Caco-2 (cell line): ENCODE measurements at places on chromosomes 5 and 9.
A peak's percentile ranks its signal among the peaks of the same experiment; 100 is the strongest.

GRCh38 chr5:62900976-62901375, 322.4 kb downstream of the LRRC70 start:
- DNase-seq: no peak

DNA sequence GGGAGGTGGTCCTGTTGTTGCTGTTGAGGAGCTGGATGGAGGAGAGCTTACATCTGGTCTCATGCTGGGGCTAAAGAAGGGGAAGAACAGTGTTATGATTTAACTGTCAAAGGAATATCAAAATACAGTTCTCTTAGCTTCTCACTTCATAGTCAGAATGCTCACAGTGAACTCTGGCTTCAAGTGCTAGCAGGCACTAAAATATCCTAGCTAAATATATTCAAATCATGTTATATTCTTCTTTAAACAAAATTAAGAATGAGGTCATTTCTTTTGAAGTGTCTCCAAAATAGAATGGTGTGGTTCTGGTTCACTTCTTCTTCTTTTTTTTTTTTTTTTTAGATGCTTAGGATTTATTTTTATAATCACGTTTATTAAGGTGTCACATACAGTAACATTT, 89.4 kb downstream of the NR3C1 start:
- no peak for DNase-seq

GRCh38 chr5:68519143-68519542, 303.6 kb downstream of the PIK3R1 start:
- DNase-seq: no peak

- no peak for DNase-seq
Measured at GRCh38 chr5:5967373-5967772, 411.0 kb downstream of the MED10 start.

DNA sequence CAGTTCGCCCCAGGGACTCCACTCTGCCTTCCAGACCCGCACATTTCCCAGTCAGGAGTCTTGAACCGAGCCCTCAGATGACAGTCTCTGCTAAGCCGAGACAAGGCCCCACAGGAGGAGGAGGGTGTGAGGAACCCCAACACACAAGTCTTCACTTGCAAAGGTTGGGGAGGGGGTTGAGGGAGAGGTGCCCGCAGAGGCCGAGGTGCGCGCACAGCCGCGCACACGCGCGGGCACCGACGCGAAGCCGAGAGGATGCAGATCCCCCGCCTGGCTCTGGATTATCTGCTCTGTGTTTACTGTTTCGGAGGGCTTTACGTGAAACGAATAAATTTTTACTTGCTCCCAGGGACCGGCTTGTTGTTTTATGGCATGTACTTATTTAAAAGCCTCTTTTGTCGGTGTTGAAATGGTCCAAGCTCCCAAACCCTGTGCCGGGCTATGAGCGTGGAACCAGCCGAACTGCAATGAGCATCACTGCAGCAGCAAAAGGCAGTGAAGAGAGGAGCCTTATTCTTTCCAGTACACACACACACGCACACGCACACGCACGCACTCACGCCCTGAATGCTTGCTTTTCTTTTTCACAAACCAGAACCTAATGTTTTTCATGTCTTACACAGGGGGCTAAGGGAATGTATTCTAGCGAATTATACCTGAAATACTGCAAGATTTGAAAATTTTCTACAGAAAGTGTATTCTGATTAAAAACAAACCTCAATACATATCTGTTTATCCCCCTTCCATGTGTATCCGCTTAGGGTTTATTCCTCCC, 297.7 kb downstream of the PARP8 start:
- DNase-seq: no peak

DNA sequence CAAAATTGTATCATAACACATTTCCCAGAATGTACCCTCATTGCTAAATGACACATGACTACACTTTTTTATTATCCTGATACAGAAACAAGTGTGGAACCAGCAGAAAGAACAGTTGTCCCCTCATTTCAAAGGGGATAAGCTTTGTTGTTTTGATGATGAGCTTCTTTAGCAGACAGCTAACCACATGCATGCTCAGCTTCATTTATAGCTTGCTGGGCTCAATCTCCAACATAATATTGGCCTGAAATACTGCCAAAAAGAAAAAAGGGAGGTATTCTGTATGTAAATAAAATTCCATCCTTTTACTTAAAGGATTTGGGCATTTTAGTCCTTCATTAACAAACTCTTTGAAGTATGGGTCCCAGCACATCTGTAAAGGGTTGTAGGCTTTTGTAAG, 120.4 kb downstream of the SPATA31D1 start:
- DNase-seq: no peak

GRCh38 chr5:137016783-137017324, 482.3 kb downstream of the SPOCK1 start:
- DNase-seq: no peak

DNA sequence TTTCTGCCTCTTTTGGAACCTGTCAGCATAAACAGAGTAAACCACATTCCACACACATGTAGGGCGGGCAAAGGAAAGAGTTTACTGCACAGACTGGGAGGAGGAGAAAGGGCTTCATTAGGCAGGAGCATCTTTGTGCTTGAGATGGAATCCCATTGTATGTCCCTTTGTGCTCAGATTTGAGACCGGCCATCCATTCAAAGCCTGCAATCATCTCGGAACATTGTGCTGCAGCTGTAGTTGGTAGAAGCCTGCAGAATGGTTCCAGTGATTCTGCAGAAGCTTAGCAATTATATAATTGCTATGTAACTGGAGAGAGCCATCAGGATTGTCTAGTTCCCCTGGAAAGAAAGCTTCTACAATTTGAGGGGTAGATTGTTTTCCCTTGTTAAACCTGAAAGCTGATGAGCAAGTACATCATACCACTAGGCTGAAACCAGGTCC, 16.5 kb downstream of the ZNF462 start:
- no peak for DNase-seq

DNA sequence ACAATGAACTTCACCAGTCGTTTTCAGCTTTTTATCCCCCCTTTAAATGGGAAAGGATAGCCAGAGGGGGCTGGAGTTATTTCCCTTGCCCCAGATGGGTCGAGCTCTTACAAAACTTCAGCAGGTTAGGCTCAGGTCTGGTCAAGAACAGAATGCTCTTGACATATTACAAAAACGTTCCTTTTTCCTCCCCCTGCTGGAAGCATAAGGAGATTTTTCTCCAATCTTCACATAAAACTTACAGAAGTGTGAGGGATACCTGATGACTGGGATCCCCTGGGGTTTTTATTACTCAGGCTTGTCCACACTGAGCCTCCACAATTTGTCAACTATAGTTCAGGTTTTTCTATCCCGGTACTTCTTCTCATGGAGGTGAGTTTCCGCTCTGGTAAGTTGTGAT, 60.8 kb downstream of the CSF2 start:
- peak; percentile 24 for DNase-seq

- DNase-seq: no peak
Measured at GRCh38 chr9:31389075-31389474, 995.4 kb upstream of the ACO1 start.

DNA sequence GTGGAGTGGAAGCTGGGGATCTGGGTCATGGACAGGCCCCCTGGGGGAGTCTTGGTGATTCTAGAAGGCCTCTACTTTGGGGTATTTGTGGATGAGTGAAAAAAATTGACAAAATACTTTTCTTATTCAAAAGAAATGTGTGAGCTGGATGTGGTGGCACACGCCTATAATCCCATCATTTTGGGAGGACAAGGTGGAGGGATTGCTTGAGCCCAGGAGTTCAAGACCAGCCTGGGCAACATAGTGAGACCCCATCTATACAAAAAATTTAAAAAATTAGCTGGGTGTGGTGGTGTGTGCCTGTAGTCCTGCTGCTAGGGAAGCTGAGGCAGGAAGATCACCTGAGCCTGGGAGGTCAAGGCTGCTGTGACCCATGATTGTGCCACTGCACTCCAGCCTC, 6.6 kb upstream of the NCS1 start:
- DNase-seq: no peak

GRCh38 chr5:122492675-122493074, 180.6 kb downstream of the SNCAIP start:
- DNase-seq: no peak

- DNase-seq: no peak
Measured at GRCh38 chr9:21524099-21524830, 42.2 kb upstream of the IFNE start.

DNA sequence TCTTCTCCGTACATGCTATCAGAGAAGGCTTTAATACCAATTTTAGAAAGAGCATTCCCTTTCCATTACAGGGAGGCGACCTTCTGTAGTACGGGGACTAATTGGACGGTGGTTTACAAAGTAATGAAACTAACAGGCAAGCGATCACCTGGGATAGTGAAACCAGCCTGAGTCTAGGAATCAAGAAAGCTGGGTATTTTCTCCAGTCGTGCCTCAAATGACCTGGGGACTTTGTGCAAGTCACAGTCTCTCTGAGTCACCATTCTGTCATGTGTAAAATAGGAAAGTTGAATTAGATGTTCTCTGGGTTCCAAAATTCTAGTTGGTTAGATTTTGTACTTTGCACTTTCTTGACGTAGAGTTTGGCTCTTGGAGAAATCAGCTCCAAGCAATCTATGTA, 22.7 kb upstream of the SSBP2 start:
- DNase-seq: no peak

DNA sequence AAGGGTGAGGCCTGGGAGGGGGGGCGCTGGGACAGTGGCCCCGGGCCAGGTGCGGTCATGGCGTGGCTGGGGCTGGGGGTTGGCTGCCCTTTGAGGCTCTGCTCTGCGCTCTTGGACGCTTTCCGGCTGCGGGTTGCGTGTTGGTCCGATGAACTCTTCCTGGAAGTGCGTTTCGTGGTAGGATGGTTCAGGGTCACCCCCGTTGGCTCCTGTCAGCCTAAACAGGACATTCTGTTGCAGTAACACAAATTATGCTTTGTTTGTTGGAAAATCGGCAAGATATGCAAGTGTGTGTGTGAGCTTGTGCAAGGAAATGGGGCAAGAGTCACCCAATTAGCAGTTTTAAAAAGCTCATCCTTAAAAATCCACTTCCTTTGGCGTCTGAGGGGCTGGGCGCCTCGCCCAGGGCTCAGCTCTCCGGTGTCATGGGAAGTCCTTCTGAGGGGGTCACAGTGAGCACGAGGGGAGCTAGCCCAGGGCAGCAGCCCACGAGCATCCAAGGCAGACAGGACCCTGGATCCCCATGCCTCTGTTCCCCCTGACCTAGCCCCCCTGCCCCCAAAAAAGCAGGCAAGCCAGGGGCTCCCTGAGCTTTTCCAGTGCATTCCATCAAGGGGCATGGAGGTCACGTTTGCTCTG, 22.2 kb upstream of the RNU6ATAC start:
- peak; percentile 24 for DNase-seq
